ENCODE measurements at places on chromosomes 2 and 18. TPM values are rescaled to one million over a fixed set of nuclear protein-coding genes. Genes with fewer than 3 reads are reported as not detected.

The IL1F10 gene
- not detected for total RNA-seq

- H3K27me3 ChIP-seq, result no peaks in the 10 kb centered on the region
- no peak overlapping the region for H3K27ac ChIP-seq
- H3K4me3 ChIP-seq, result no peak overlapping the region
- no peak for DNase-seq
- H3K4me1 ChIP-seq, result no peaks in the 10 kb centered on the region
- H3K36me3 ChIP-seq, result no peaks in the 10 kb centered on the region
These were observed 776.0 kb downstream of the DCC start for GRCh38 chr18:53115876-53116585.

GRCh38 chr2:7634409-7634808 is 717.2 kb downstream of the RNF144A start:
- no peaks in the 10 kb centered on the region for H3K4me1 ChIP-seq
- DNase-seq, result no peak
- H3K27me3 ChIP-seq, result no peaks in the 10 kb centered on the region
- H3K4me3 ChIP-seq, result no peak overlapping the region
- no peaks in the 10 kb centered on the region for H3K36me3 ChIP-seq

GRCh38 chr2:174039551-174040416 is 74.6 kb upstream of the SP3 start:
- H3K27me3 ChIP-seq, result peaks cover 2% of the 10 kb centered on the region
- H3K36me3 ChIP-seq, result no peaks in the 10 kb centered on the region
- H3K4me1 ChIP-seq, result peaks cover 16% of the 10 kb centered on the region
- H3K27ac ChIP-seq, result peak overlapping the region; percentile 78
- peak; percentile 90 for DNase-seq
- peak overlapping the region; percentile 2 for H3K4me3 ChIP-seq

The ADAM23 gene
- 12.0 TPM for total RNA-seq

- H3K27me3 ChIP-seq, result no peaks in the 10 kb centered on the region
- H3K36me3 ChIP-seq, result peaks cover 15% of the 10 kb centered on the region
- H3K27ac ChIP-seq, result no peak overlapping the region
- no peak for DNase-seq
These were observed 50.6 kb downstream of the RAPH1 start for GRCh38 chr2:203484266-203485112.

- peaks cover 7% of the 10 kb centered on the region for H3K4me1 ChIP-seq
- no peaks in the 10 kb centered on the region for H3K36me3 ChIP-seq
- peaks cover 8% of the 10 kb centered on the region for H3K27me3 ChIP-seq
- H3K4me3 ChIP-seq, result no peak overlapping the region
- H3K27ac ChIP-seq, result no peak overlapping the region
These were observed 33.9 kb upstream of the FOSL2 start for GRCh38 chr2:28358668-28359201.

DNA sequence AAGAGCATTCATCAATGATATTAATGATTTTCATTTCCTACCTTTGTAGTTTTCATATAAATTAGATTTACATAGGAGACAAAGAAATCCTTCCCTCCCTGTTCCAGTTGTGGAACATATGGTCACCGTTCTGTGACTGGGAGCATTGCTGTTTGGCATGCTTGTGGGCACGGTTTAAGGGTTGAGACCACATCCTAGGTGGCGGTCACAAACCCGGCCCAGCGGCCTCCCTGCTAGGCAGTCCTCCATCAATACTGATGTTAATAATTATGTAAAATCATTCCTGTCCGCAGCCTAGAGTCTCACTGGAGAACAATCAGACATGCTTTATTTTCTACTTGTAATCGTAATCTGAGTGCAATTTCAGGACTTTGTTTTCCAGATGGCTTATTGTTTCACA is 117.9 kb downstream of the AGAP1 start:
- H3K4me1 ChIP-seq, result no peaks in the 10 kb centered on the region
- DNase-seq, result no peak
- H3K27ac ChIP-seq, result no peak overlapping the region
- no peak overlapping the region for H3K4me3 ChIP-seq
- H3K36me3 ChIP-seq, result no peaks in the 10 kb centered on the region

GRCh38 chr2:220143336-220143735 is 515.9 kb downstream of the SLC4A3 start:
- H3K36me3 ChIP-seq, result no peaks in the 10 kb centered on the region
- H3K4me1 ChIP-seq, result peaks cover 13% of the 10 kb centered on the region
- H3K27me3 ChIP-seq, result peaks cover 2% of the 10 kb centered on the region
- DNase-seq, result no peak
- H3K4me3 ChIP-seq, result no peak overlapping the region
- H3K27ac ChIP-seq, result no peak overlapping the region

The RAMP1 gene
- 2.2 TPM for total RNA-seq

GRCh38 chr2:200417366-200417765 is 92.5 kb downstream of the KCTD18 start:
- peaks cover 4% of the 10 kb centered on the region for H3K4me1 ChIP-seq
- peaks cover 7% of the 10 kb centered on the region for H3K36me3 ChIP-seq
- no peaks in the 10 kb centered on the region for H3K27me3 ChIP-seq
- H3K27ac ChIP-seq, result no peak overlapping the region
- no peak overlapping the region for H3K4me3 ChIP-seq
- no peak for DNase-seq

The RFTN2 gene
- total RNA-seq, result 27.2 TPM

- no peak overlapping the region for H3K27ac ChIP-seq
- H3K27me3 ChIP-seq, result peaks cover 4% of the 10 kb centered on the region
- H3K4me1 ChIP-seq, result no peaks in the 10 kb centered on the region
- DNase-seq, result no peak
These were observed 144.6 kb downstream of the AKAIN1 start for GRCh38 chr18:5052491-5052890.

- no peaks in the 10 kb centered on the region for H3K4me1 ChIP-seq
- H3K4me3 ChIP-seq, result no peak overlapping the region
- no peaks in the 10 kb centered on the region for H3K27me3 ChIP-seq
- no peak for DNase-seq
These were observed 198.4 kb downstream of the RBM43 start for GRCh38 chr2:151063271-151063670.

The PTH2R gene
- total RNA-seq, result not detected

GRCh38 chr2:217650716-217651360 is 352.0 kb downstream of the TNS1 start:
- H3K4me1 ChIP-seq, result peaks cover 3% of the 10 kb centered on the region
- DNase-seq, result peak; percentile 48
- no peaks in the 10 kb centered on the region for H3K27me3 ChIP-seq

GRCh38 chr2:47259829-47260228 is 104.7 kb upstream of the STPG4 start:
- peaks cover 4% of the 10 kb centered on the region for H3K4me1 ChIP-seq
- H3K4me3 ChIP-seq, result no peak overlapping the region
- H3K36me3 ChIP-seq, result no peaks in the 10 kb centered on the region

GRCh38 chr18:830315-830901 is 18.4 kb upstream of the YES1 start:
- H3K27ac ChIP-seq, result peak overlapping the region; percentile 99
- peaks cover 45% of the 10 kb centered on the region for H3K4me1 ChIP-seq
- H3K4me3 ChIP-seq, result peak overlapping the region; percentile 28
- peaks cover 3% of the 10 kb centered on the region for H3K36me3 ChIP-seq

DNA sequence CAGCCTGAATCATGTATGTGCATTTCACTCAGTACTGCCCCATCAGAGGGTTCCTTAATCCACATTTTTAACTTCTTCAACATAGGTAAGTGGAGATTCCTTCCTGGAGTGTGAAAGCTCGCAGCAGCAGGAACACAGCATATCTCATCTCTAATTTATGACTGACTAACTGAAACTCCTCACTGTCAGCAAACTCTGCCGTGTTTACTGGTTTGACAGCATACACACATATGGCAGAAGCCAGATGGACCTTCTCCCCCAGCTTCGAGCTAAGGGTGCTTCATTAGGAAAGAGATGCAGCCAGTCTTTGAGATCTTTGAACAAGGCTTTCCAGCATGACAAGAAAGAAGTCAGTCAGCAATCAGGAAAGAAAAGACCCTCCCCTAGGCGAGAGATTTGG is 200.3 kb upstream of the ACVR2A start:
- no peaks in the 10 kb centered on the region for H3K4me1 ChIP-seq
- DNase-seq, result no peak
- H3K27me3 ChIP-seq, result peaks cover 1% of the 10 kb centered on the region
- no peaks in the 10 kb centered on the region for H3K36me3 ChIP-seq

DNA sequence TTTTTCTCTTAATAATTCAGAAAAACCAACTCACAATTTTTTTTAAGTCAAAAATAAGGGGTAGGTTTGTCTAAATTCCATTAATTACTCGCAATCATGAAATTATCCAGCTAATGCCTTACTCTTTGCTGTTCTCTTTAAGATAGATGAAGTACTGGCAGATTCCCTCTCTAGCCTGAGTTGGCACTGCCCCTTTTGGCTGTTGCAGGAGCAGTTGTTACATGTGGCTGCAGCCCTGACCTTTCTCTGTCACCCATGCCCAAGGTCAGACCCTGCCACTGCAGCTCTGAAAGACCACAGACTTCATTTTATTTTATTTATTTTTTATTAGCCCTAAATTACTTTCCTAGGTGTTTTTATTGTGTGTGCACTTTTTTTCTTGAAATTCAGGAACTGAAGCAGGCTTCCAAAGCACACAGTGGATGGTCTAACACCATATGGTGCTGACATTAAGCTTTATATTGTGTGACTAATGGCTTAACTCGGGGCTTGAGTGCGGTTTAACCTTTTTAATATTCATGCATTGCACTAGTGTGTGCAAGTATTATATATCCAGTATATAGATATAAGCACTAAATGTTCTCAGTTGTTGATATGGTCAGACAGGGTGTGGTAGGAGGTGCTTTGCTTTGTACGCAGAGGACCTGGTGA is 313.0 kb downstream of the CDH2 start:
- H3K4me1 ChIP-seq, result no peaks in the 10 kb centered on the region
- H3K4me3 ChIP-seq, result no peak overlapping the region
- no peaks in the 10 kb centered on the region for H3K36me3 ChIP-seq
- no peak overlapping the region for H3K27ac ChIP-seq
- no peaks in the 10 kb centered on the region for H3K27me3 ChIP-seq
- no peak for DNase-seq

GRCh38 chr2:19228181-19228593 is 130.2 kb downstream of the OSR1 start:
- H3K4me1 ChIP-seq, result no peaks in the 10 kb centered on the region
- no peak overlapping the region for H3K27ac ChIP-seq
- no peak for DNase-seq
- H3K27me3 ChIP-seq, result no peaks in the 10 kb centered on the region
- H3K4me3 ChIP-seq, result no peak overlapping the region

DNA sequence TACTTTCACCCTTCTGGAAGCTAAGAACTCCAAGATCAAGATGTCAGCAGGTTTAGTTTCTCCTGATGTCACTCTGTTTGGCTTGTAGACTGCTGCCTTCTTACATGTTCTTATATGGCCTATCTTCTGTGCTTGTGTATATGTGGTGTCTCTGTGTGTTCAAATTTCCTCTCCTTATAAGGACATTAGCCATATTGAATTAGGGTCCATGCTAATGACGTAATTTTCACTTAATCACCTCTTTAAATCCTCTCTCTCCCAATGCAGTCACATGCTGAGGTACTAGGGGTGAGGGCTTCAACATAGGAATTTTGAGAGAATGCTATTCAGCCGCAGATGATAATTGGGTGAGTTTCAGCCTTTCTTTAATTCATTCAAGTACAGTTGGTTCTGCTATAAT is 458.3 kb upstream of the SYT4 start:
- DNase-seq, result no peak
- no peaks in the 10 kb centered on the region for H3K36me3 ChIP-seq
- no peaks in the 10 kb centered on the region for H3K27me3 ChIP-seq

GRCh38 chr2:55164534-55165480 is 67.3 kb downstream of the CLHC1 start:
- no peak overlapping the region for H3K27ac ChIP-seq
- H3K36me3 ChIP-seq, result peaks cover 3% of the 10 kb centered on the region
- H3K27me3 ChIP-seq, result no peaks in the 10 kb centered on the region
- DNase-seq, result no peak

DNA sequence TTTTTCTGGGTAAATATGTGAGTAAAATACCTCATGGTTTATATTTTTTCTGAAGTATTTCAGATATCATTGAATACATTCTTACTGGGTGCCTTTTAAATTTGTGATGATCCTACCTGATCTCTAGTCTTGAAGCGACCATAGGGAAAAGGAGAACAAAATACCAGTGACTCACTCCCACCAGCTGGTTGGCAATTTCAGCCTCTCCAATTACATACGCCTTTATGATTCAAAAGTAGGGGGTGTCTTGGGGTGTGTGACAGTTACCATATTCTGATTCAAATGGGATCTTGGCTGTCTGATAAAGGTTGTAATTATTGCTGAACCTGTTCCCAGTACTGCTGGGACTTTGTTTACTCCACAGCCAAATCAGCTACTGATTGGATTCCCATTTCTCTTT is 175.9 kb upstream of the NXPH2 start:
- H3K4me1 ChIP-seq, result peaks cover 6% of the 10 kb centered on the region
- DNase-seq, result no peak
- no peak overlapping the region for H3K27ac ChIP-seq
- no peak overlapping the region for H3K4me3 ChIP-seq

DNA sequence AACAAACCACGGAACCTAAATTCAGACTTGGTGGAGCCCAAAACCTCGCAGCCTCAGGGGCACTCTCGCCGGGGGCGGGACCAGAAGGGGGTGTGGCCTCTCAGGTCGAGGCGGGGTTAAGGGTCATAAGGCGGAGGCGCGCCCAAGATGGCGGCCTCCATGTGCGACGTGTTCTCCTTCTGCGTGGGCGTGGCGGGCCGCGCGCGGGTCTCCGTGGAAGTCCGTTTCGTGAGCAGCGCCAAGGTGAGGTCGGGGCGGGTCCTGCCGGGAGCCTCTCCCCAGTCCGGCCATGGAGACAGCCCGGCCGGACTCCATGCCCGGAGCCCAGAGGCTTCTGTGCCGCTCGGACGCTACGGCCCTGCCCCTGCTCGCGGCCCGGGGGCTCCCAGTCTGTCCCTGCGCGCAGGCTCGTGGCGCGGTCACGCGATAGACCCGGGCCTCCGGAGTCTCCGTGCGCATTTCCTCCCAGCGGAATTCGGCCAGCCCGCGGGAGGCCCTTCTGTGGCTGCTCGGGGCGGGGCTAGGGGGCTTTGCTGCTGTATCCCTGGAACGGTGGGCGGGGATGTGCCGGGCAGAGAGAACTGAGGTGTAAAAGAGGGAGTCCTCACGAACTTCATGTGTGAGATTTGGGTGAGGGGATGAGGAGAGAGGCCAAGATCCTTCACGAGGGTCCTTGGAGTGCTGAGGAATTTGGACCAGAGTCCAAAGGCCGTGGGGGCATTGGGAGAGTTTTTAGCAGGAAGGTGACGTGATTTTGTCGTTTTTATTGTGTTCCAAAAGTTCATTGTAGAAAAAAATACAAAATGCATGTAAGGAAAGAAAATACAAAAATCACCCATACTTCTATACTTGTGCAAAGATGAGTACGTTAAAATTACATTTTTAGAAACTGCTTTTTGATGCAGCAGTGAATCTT is at the start of gene SMYD5:
Gene SMYD5 (plus strand): TSS at position 126 of the 916 bp plus-strand sequence. CDS start 22 bp downstream, at position 148.
- H3K27me3 ChIP-seq, result peaks cover 10% of the 10 kb centered on the region
- peak; percentile 86 for DNase-seq
- H3K4me3 ChIP-seq, result peak within 1 kb of the TSS; percentile 100
- peaks cover 6% of the 10 kb centered on the region for H3K36me3 ChIP-seq
- peak within 1 kb of the TSS; percentile 100 for H3K27ac ChIP-seq

The POTEI gene
- 0.15 TPM for total RNA-seq
